Calu3 (cell line): ENCODE measurements at places on chromosomes 1 and 21. TPM values are rescaled to one million over a fixed set of nuclear protein-coding genes. Genes with fewer than 3 reads are reported as not detected.
A peak's percentile ranks its signal among the peaks of the same experiment; 100 is the strongest.

DNA sequence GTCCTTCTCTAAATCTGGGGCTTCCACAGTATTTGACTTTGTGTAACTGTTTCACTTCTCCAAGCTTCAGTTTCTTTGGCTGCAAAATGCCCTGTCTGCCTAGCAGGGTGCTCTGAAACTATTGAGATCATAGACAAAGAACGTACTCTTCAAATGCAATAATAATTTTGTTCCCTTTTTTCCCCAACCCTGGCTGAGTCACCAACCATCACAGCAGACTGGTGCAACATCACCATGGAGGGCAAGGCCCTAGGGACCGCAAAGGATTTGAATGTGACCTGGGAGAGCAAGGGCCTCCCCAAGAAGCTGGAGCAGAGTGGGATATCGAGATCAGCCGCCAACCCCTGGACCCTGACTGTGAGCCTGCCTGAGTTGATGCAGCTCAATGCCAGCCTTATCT, 115.0 kb downstream of the FCRL5 start:
- DNase-seq = no peak

GRCh38 chr1:27961646-27962221, 2.0 kb downstream of the XKR8 start:
- no peak for DNase-seq

The LCE3D gene
- total RNA-seq = not detected in 2 replicates

- DNase-seq = no peak
These were observed 91.4 kb downstream of the HMCN1 start for GRCh38 chr1:185825556-185825955.

DNA sequence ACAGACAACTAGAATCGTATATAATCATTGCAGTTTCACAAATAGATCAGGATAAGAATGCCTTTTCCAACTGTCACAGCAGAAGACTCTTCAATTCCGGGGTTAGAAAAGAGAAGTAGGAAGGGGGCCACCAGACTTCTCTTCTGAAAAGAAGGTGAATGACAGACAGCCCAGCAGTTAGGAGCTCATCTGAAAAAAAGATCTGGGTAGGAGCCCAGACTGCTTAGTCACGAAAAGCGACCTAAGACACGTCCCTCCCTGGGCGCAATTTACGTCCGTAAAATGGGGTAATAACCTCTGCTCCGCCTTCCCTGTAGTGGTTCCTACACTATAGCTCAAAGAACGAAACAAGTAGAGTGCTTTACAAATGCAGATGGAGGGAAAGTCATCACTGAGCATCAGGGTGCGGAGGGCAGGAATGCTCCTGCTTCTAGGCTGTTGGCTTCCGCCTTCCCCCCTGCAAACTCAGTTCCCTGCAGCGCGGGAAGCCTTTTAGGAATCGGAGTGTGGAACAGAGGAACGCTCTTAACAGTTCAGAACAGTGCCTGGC, 582 bp downstream of the ORC1 start:
- peak; percentile 35 for DNase-seq

DNA sequence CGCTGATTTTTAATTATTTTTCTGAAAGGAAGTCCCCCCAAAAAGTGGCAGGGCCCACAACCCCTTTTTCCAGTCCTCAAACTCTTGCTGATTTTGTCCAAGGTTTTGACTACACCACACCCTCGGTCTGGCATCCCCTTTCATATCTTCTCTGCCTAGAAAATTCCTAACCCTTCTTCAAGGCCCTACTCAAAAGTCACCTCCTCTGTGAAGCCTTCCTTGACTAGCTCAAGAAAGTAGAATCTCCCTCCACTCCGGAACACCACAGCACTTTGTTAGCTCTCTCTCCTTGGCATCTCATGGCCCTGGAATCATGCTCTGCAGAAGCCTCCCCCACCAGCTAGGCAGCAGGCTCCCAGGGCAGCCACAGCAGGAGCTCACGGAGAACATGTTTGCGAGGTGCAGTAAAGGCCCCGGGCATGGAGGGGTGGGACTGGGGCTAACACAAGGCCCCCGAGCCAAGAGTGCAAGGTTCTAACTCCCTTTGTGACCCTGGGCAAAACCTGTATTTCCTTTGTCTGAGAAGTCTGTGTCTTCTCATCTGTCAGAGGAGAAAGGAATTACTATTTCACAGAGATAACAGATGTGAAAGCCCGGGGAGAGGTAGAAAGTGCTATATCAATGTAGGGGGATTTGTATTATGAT, 17.7 kb upstream of the S100A7 start:
- DNase-seq = no peak

DNA sequence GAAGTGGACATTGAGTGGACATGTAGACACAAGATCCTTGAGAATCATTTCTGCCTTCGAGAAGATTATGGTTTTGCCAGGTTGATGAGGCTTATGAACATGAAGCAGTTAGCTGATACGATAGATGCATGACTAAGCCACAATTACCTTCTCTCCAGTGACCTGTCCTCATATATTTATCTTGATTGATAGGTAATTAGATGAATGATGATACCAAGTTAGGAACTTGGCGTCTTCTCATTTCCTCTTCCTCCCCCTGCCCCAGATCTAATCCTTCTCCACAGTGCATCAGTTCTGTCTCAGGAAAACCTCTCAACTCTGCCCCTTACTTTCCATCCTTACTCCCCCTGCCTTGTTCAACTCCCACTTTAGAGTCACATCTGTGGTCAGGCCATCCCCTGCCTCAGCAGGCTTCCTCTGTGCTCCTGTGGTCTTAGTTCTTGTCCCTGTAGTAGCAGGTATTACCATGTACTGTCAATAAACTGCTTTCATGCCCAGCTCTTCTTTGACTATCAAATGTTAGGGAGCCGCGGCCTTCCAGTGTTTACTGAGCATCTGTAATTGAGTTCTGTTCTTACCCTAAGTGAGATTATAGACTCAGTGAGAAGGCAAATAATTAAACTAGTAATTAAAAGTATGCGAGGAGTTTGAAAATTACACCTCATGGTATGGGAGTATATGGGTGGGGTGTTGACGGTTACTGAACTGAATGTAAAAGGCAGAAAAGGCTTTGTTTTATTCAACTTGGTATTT, 5.1 kb downstream of the ST6GALNAC3 start:
- DNase-seq = no peak
